Muscle of arm (tissue), 14 donors: ENCODE measurements at places on chromosomes 6 and 20.

DNA sequence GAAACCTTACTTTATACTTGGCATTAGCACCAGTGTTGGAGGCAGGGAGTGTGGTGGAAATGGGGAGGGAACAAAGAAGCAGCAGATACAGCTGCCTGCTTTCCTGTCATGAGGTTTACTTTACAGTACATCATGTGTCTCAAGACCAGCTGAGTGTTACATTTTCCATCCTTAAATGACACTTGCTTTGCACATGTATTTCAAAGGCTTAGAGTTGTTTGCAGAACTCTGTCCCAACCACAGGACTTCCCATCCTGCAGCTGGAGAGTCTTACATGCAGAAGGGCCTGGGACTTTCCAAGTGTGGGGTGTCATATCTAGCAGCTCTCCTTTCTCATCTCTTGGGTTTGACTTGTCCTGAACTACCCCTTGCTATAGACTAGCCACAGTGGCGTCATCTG lies 395.9 kb downstream of the DHX35 start:
- DNase-seq, result no peak

GRCh38 chr6:56005426-56005825 lies 130.0 kb upstream of the BMP5 start:
- DNase-seq, result no peak

- DNase-seq, result peak; percentile 66
Measured at GRCh38 chr6:74902089-74902488, 303.8 kb downstream of the COL12A1 start.

GRCh38 chr6:52233975-52234823 lies 10.1 kb downstream of the IL17F start:
- peak; percentile 18 for DNase-seq

DNA sequence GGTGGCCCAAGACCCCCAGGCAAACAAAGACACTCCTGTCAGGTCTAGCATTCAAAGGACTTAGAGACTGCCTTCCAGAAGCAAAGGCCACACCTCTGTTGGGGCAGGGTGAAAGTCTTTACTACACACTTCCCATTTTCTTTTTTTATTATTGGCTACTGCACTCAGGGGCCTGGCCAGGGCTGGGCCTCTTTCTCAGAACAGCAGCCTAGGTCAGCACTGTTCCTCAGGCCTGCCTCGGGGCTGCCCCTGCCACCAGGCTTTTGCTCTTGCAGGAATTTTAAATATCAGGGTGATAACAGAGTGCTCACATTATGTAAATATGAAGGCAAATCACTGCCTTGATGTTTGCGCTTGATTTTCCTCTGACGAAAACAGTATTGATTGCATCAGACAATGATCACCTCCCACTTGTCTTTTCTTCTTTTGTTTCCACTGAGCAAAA lies 18.5 kb downstream of the GSTA4 start:
- DNase-seq, result no peak

DNA sequence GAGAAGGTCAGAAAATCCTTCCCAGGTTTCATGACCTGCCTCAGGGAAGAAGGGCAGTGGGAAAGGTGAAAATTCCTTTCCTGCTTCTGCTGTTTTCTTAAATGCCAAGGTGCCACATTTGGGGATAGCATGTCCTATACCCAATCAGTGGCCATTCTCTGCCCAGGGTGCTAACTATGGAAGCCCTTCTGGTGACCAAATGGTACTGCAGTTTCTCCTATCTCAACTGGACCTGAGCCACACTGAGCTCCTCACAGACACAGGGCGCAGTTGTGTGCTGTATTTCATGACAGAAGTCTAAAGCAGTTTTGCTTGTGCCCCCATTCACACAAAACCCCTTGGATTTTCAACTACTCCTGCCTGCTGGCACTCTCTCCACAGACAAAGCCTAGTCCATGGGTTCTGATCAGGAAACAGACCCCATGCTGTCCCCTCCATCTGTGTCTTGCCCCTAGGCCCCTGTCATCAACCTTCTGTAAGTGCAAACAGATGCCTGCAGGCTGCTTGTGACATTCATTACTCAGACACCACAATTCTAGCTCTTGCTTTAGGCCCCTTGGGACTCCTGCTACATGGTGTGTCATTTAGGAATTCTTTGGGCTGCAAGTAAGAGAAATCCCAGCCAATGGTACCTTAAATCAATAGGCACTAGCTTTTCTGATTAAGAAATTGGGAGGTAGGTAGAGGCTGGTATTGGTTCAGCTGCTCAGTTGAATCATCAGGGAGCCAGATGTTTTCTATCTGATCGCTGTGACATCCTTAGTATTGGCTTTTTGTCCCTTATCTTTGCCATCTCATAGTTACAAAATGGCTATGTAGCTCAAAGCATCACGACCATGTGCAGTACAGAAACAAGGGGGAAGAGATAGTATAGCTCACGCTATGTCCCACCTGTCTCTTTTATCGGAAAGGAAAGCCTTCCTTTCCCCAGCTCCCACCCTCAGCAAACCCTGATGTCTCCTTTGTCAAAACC lies 147.8 kb downstream of the CD83 start:
- no peak for DNase-seq

GRCh38 chr6:90978046-90978445 lies 391.2 kb upstream of the MAP3K7 start:
- DNase-seq, result no peak

DNA sequence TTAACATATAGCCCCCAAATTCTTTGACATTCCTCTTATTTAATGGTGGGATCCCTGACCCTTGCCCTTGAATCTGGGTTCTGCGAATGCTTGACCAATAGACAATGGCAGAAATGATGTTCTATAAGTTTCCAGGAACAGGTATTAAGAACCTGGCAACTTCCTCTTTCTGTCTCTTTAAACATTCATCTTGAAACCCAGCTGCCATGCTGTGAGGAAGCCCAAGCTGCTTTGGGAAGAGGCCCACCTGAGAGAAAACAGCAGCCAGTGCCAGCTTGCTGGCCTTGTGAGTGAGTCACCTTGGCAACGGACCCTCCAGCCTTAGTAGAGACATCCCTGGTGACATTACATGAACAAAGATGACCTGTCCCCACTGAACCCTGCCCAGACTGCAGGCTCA lies 45.2 kb upstream of the RALY start:
- no peak for DNase-seq

- no peak for DNase-seq
Measured at GRCh38 chr20:63635431-63636141, 8.7 kb upstream of the GMEB2 start.

DNA sequence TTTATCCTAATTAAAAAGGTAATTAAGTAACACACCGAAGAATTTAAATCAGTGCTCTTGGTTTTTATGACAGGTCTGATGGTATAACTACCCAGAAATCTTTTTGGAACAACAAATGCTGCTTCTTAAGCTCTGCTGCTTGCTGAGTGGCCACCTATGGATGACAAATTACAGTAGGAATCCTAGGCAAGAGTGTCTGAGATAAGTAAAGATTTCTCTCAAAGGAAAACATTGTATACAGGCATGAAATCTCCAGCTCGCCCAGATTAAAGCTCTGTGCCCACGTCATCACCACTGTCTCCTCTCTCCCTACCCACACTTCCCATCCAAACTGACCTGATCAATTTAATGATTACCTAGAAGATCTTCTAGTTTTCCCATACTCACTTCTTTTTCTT lies 1083.0 kb upstream of the MAP3K7 start:
- no peak for DNase-seq

- no peak for DNase-seq
Measured at GRCh38 chr20:32439132-32439829, 81.2 kb downstream of the ASXL1 start.

GRCh38 chr6:45654673-45655072 lies 276.9 kb upstream of the SUPT3H start:
- no peak for DNase-seq

GRCh38 chr20:50296450-50297375 lies 106.1 kb downstream of the CEBPB start:
- no peak for DNase-seq

DNA sequence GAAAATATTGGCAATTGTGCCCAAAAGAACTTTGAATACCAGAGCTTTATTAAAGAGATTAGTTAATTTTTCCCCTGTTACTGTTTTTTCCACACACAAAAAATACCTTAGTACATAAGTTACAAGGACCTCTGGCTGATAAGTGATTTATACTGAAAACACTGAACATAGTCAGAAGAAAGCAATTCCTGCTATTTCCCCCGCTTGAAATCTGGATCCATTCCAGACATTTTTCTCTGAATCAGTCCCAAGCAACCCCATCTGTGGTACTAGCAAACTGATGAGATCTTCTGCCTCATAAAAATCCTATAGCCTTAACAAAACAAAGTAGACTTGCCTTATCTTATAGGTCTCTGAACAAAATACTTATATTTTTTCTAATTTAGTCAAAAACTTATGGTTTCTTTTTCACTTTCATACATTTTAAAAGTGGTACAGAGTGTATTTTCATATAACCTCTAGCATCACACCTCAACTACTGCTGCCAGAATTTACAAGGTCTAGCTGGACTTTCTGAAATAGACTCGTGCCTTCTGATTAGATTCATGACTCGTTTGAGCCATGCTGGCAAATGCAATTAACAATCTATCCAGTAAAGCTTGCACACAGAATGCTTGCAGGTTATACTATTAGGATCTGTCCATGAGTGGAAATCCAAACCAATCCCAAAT lies 111.9 kb downstream of the TBX18 start:
- peak; percentile 28 for DNase-seq

- DNase-seq, result no peak
Measured at GRCh38 chr6:2949536-2950083, 21.8 kb downstream of the SERPINB6 start.

DNA sequence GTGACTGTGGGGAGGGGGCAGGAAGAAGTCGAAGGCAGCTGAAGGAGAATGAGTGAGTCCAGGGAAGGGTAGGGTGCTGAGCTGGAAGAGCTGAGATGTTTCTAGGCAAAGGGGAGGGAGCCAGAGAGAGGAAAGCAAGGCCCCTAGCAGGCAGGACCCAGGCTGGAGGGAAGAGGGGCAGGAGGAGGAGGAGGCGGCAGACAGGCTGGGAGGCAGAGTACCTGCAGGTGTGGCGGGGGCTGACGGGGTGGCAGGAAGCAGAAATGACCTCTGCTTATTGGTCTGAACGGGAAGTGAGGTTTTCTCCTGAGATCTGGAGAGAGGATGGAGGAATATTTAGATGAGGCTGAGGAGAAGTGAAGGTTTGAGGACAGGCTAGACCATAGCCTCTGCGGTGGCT lies 10.7 kb upstream of the EMILIN3 start:
- DNase-seq, result no peak

DNA sequence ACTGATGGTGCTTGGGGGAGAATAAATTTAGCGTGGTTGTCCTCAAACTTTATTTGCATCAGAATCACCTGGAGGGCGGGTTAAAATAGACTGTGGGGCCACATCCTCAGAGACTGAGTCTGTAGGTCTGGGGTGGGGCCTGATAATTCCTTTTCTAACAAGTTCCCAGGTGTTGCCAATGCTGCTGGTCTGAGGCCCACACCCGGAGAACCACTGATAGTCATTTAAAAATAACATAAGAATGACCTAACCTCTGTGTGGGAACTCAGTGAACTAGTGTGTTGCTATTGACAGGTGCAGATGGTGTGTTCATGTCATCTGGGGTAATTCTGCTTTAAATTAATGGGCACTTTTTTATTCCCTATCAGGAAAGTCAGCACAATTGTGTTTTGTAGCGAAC lies 64.8 kb downstream of the RTN4IP1 start:
- no peak for DNase-seq

DNA sequence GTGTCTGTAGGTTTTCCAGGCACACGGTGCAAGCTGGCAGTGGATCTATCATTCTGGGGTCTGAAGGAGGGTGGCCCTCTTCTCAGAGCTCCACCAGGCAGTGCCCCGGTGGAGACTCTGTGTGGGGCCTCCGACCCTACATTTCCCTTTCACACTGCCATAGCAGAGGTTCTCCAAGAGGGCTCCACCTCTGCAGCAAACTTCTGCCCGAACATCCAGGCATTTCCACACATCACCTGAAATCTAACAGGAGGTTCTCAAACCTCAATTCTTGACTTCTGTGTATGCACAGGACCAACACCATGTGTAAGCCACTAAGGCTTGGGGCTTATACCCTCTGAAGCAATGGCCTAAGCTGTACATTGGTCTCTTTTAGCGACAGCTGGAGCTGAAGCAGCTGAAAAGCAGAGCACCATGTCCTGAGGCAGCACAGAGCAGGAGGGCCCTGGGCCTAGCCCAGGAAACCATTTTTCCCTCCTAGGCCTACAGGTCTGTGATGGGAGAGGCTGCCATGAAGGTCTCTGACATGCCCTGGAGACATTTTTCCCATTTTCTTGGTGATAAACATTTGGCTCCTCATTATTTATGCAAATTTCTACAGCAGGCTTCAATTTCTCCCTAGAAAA lies 253.3 kb downstream of the ERMARD start:
- no peak for DNase-seq

GRCh38 chr6:36577301-36577700 lies 16.9 kb upstream of the SRSF3 start:
- DNase-seq, result no peak

GRCh38 chr6:113120224-113120581 lies 736.9 kb upstream of the MARCKS start:
- DNase-seq, result no peak

GRCh38 chr6:155486721-155487294 lies 31.2 kb upstream of the NOX3 start:
- DNase-seq, result no peak
